Activated T-helper 2 cell treated with anti-CD3 and anti-CD28 coated beads, Interferon-gamma antibody, Interleukin-2, Interleukin-4, amounts not matched to agents 10 μg/mL and 5 μg/mL and 100 μg/mL, durations not matched to agents 14 hours and 24 hours and 36 hours (primary cell): ENCODE measurements at places on chromosomes 13 and 19.

- peak; percentile 52 for DNase-seq
Measured at GRCh38 chr13:84137292-84137691, 255.0 kb upstream of the SLITRK1 start.

DNA sequence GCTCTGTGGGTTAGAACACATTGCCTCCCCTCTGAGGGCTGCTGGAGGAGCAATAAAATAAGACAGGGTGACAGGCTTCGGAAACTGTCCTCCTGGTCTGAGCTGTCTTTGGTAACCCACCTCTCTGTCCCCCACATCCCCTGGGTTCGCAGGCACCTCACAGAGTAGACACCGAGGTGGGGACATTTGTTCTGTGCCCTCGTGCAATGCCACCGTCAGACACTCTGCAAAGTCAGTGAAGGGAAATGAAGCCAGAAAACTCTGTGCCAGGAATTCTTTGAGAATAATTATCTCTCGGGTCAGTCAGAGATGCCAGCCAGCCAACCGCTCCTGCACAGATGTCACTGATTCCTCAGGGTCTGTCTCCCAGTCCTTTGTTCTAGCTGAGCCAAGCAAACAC lies 493.6 kb downstream of the FOXO1 start:
- DNase-seq, result no peak

DNA sequence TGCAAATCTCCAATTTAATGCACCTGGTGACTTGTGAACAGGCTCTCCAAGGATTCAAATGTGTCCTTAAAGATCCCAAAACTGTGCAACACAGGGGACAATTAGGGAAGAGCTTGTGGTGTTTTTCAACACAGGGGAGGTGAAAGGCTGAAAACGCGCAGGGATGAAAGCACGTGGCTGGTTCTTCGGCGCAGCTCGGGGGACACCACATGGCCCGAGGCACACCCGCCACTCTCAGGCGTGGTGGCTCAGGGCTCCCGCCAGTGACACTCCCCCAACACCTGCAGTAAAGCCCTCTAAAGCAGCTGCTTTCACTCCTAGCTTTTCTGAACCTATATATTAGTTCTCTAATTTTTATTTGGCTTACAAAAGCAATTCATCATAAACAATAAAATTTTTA lies 91.9 kb downstream of the SPACA7 start:
- no peak for DNase-seq

DNA sequence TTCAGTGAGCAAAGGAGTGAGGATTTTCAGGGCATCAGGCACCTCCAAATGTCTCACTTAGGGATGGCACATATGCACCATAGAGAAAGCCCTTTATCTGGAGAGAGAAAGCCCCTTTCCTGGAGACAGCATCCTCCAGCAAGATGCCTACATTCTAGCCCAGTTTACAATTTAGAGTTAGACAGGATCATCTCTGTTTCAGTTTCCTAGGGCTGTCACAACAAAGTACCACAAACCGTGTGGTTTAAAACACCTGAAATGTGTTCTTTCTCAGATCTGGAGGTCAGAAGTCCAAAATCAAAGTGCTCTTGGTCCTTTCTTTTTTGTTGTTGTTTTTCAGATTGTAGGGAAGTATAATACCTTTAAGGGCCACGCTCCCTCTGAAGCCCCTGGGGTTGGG lies 61.8 kb downstream of the MBNL2 start:
- no peak for DNase-seq

DNA sequence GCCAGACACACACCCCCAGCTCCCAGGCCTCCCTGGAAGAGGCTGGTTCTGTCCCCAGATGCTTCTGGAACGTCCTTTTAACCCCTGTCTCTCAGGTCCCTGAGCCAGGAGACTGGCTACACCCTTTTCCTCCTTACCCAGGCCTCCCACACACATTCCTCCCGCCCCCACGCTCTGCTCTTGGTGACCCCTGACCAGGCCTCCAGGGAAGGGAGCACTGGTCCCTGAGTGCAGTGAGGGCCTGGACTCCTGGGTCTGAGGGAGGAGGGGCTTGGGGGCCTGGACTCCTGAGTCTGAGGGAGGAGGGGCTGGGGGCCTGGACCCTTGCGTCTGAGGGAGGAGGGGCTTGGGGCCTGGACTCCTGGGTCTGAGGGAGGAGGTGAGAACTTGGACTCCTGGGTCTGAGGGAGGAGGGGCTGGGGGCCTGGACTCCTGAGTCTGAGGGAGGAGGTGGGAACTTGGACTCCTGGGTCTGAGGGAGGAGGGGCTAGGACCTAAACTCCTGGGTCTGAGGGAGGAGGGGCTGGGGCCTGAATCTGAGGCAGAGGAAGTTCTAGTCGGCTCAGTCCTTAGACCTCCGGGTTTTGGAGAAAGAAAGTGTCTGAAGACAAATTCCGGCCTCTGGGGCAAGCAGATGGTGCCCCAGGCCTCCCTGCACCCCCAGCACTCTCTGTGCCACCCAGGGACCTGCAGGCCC lies 527 bp downstream of the KLK6 start:
- no peak for DNase-seq

DNA sequence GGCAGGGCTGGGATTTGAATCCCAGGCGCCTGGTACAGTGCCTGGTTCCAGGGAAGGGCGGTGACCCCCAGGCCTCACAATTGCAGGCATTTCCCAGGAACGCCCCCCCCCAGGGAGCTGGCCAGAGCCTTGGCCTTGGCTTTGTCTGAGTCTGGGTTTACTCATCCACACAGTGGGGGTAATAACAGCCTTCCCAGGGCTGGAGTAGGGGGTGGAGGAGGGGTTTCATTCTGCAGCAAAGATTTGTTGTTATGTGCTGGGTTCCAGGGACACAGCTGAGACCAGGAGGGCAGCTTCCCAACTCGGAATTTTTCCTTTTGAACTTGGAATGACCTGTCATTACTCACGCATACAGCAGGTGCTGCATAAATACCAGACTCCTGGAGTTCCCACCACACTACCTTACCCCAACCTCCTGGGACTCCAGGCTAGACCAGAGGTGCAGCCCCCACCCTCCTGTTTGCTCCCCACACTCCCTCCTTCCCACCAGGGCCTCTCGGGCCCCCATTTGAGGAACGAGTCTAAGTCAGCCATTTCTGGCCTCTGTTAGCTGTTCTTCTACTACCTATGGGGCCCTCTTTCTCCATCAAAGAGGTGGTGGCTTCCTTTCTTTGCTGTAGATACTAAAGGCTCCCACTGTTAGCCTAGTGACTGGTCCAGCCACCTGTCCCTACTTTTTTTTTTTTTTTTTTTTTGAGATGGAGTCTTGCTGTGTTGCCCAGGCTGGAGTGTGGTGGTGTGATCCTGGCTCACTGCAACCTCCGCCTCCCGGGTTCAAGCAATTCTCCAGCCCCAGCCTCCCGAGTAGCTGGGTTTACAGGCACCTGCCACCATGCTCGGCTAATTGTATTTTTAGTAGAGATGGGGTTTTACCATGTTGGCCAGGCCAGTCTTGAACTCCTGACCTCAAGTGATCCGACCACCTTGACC lies 1.6 kb upstream of the ADAMTS10 start:
- DNase-seq, result no peak

DNA sequence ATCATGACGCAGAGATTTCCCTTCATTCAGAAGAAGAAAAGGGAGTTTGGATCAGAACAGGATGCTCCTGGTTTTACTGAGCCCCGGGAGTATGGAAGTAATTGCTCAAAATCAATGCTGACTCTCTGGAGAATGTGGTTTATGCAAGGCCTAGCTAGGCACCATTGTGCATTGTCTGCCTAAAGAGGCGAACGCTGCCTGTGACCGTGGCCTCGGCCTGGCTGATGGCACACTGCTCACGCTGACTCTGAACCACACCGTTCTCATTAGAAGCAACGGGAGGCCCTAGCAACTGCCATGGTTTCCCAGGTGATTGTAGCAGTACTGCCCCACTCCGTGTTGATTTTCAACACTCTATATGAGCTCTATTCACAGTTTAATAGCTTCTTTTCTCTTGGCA lies 41.7 kb upstream of the UBL3 start:
- DNase-seq, result no peak

- DNase-seq, result no peak
Measured at GRCh38 chr13:99796175-99796819, 175.3 kb downstream of the ZIC5 start.

DNA sequence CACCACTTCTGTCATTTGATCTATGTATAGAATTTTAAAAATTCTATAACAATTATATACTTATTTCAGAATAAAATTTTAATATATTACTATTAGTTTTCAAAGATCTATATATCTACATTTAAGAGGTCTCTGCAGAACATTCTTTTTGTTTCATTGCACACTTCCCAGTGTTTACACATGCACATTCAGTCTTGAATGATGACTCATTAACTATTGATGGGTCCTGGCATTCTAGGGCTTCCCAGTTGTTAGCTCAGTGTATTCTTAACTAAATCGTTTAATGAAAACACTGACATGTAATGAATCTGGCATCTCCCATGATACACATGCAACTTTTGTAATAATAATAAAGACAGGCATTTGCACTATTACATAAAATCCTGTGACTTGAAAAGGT lies 324.6 kb downstream of the KLF12 start:
- DNase-seq, result no peak

GRCh38 chr19:17335575-17335974 lies 920 bp upstream of the ANO8 start:
- no peak for DNase-seq

- DNase-seq, result no peak
Measured at GRCh38 chr13:46104868-46105267, at the start of gene CPB2. TSS of gene CPB2 (minus strand) at chr13:46105033. CDS start at chr13:46105009, 24 bp downstream.

- DNase-seq, result no peak
Measured at GRCh38 chr13:51122868-51123566, 11.9 kb upstream of the C13orf42 start.

GRCh38 chr19:1041835-1042685 lies 2.2 kb downstream of the ABCA7 start:
- DNase-seq, result no peak

DNA sequence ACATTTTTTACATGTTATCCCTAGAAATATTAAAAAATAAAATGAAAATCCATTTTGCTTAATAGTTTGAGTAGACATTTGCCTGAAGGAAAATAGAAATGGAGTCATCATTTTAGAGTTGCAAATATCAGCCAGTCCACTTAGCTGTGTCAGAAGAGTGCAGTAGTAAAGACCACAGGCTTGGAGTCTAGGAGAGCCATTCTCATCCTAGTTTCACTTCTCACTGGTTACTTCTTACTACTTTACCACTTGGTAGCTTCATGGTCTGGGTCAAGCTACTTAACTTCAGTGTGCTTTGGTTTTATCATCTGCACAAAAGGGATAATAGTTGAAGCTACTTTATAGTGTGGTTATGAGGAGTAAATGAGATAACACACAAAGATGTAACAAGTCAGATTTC lies 286.5 kb upstream of the NBEA start:
- DNase-seq, result no peak

DNA sequence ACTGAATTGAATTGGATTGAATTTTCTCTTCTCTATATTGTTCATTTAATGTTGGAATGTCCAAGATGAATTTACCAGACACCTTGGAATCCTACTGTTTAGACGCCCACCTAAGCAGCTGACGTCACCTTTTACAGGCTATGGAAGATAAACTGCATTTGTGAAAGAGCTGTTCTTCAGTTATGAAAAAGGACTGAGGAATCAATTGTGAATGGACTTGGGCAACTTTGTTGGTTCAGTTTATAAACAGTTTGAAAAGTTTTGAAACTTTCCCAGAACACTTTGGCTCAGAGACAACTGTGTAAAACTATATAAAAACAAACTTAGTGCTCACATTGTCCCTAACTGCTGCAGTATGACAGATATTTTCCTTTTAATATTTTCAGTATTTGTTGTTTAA lies 590.8 kb upstream of the SPRY2 start:
- DNase-seq, result no peak

DNA sequence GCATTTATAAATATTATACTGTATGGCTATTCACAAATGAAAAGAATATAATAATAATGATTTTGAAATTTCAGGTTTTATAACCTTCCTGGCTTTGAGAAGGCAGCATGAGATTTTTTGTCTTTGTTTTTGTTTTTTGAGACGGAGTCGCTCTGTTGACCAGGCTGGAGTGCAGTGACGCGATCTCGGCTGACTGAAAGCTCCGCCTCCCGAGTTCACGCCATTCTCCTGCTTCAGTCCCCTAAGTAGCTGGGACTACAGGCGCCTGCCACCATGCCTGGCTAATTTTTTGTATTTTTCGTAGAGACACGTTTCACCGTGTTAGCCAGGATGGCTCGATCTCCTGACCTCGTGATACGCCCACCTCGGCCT lies 64.1 kb downstream of the ZNF429 start:
- peak; percentile 25 for DNase-seq

GRCh38 chr13:89791971-89792630 lies 1555.4 kb upstream of the MIR17HG start:
- no peak for DNase-seq

DNA sequence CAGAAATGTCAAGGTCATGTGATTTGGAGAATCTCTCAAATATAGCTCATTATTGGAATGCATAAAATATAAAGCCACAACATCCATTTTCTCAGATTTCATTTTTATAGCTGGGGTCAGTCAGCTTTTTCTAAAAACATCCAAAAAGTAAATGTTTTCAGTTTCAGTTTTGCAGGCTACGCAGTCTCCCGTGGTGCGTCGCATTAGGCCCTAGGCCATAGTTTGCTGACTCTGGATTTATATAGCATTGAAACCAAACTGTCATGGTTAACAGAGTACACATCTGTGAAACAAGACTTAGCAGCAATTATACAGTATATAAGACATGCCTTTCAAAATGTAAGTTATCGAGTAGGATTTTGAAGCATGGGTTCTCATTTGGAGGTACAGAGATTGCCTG lies 140.0 kb downstream of the IRS2 start:
- no peak for DNase-seq

- DNase-seq, result no peak
Measured at GRCh38 chr19:35170359-35171061, 16.0 kb downstream of the FXYD5 start.

DNA sequence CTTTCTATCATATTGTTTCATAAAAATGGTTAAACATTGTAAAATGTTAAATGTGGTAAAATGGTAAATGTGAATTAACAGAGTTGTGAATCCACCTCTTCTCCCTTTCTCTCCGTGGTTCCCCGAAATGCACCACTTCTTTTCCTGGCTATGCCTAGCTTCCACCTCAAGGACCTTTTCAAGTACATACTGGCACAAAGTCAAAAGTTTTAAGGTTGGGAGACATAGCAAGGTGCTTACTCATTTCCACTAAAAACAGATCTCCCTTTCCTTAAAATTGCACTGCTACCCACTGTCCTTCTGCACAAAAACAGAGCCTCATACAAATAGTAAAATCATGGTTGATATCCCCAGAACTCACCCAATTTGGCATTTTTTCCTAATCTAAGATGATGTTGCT lies 558.2 kb downstream of the SLITRK6 start:
- DNase-seq, result no peak

- DNase-seq, result no peak
Measured at GRCh38 chr19:322616-323015, 22.0 kb downstream of the MIER2 start.
